Activated naive CD4-positive, alpha-beta T cell treated with anti-CD3 and anti-CD28 coated beads, Interleukin-2, amount 10 ng/mL, durations not matched to agents 7 days and 5 days (primary cell): ENCODE measurements at places on chromosomes 5 and 9.

GRCh38 chr5:168227973-168228615, 63.4 kb upstream of the WWC1 start:
- H3K27ac ChIP-seq: peak overlapping the region; percentile 68
- no peaks in the 10 kb centered on the region for H3K36me3 ChIP-seq
- H3K4me3 ChIP-seq: peak overlapping the region; percentile 22
- peak; percentile 55 for DNase-seq
- H3K27me3 ChIP-seq: peaks cover 14% of the 10 kb centered on the region

DNA sequence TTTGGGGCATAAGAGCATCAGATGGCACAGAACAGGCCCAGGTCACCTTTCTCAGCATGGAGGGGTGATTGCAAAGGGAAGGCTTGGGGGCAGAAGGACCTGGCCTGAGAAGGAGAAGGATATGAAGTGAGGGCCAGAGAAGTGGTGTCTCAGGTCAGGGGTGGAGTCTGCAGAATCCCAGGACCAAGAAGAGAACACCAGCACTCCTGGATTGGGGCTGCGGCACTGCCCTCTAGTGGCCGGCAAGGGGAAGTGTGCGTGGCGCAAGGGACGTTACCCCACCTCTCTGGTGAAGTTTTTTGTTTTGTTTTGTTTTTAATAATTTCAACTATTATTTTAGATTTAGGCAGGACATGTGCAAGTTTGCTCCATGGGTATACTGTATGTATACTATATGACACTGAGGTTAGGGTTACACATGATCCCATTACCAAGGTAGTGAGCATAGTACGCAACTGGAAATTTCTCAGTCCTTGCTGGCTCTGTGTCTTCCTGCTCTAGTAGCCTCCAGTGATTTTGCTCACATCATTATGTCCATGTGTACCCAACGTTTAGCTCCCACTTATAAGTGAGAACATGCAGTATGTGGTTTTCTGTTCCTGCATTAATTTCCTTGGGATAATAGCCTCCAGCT, 1548.6 kb downstream of the EFNA5 start:
- DNase-seq: peak; percentile 23
- H3K27ac ChIP-seq: no peak overlapping the region
- no peaks in the 10 kb centered on the region for H3K36me3 ChIP-seq

DNA sequence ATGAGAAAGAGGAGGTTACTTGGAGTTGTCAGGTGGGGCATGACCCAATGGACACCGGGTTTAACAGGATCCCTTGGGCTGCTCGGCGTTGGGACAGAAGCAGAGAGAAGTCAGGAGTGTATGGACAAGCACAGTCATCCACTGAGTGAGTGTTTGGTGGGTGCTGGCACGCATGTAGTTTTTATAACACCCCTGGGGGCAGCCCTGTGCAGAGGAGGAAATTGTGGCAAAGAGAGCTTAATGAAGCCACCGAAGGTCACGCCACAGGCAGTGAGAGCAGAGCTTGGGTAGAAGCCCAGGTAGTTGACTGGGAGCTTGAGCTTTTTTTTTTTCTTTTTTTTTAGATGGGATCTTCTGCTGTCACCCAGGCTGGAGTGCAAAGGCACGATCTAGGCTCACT, 43.2 kb upstream of the IER5L start:
- H3K36me3 ChIP-seq: no peaks in the 10 kb centered on the region
- no peak overlapping the region for H3K27ac ChIP-seq
- H3K4me1 ChIP-seq: peaks cover 47% of the 10 kb centered on the region
- H3K27me3 ChIP-seq: peaks cover 22% of the 10 kb centered on the region

- H3K36me3 ChIP-seq: peaks cover 2% of the 10 kb centered on the region
- H3K27me3 ChIP-seq: peaks cover 13% of the 10 kb centered on the region
- DNase-seq: no peak
Observed at GRCh38 chr5:76312783-76313182, 90.3 kb upstream of the IQGAP2 start.

DNA sequence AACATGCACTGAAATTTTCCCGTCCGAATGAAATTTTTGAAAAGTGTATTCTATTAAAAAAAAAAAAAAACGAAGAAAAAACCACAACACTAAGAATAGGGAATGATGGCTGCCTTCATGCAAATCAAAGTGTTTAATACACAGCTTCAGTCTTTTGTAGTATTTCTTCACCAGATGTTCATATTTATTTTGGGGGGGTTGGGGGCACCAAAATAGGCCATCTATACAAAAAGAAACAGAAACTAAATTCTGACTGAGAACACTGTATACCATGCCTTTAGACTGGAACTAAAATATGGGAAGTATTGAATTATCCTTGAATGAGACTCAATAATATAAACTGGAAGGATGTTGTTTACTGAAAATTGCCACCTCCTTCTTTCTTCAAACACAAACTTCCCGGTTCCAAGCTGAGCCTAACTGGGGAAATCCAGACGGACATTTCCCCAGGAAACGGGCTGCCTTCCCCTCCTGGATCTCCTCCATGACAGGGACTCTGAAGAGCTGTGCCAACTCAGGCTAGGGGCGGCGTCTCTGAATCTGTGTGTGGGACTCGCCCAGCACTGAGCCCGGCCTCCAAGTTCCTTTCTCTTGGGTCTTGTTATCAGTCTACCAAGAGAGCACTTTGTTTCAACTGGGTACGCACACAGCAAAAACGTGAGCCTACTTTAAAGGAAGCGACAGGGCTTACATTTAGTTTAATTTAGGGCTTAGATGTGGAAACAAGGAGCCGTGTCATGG, 511.3 kb upstream of the ADAMTS16 start:
- DNase-seq: no peak
- no peak overlapping the region for H3K27ac ChIP-seq
- H3K36me3 ChIP-seq: no peaks in the 10 kb centered on the region
- H3K4me1 ChIP-seq: no peaks in the 10 kb centered on the region
- no peaks in the 10 kb centered on the region for H3K27me3 ChIP-seq
- no peak overlapping the region for H3K4me3 ChIP-seq

DNA sequence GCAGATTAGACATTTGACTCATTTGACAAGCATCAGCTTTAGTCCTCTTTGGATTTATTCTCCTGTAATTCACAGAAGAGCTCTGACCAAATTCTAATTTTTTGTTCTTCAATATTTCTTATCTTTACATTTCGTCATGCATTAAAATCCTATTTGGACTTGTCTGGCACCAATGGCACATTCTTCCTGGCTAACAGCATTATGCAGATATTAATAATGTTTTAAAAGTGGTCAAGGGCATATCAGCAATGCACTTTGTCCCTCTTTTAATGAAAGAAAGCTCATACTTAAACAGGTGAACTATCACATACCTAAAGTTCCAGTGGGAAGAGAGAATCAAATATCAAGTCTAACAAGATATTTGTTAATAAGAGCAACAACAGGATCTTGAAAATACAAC, 270.4 kb downstream of the ARL15 start:
- H3K27me3 ChIP-seq: no peaks in the 10 kb centered on the region
- H3K4me3 ChIP-seq: no peak overlapping the region
- H3K27ac ChIP-seq: no peak overlapping the region
- H3K36me3 ChIP-seq: no peaks in the 10 kb centered on the region
- H3K4me1 ChIP-seq: no peaks in the 10 kb centered on the region
- no peak for DNase-seq

GRCh38 chr5:140953234-140953633, 13.0 kb upstream of the PCDHAC2 start:
- no peak overlapping the region for H3K27ac ChIP-seq
- DNase-seq: no peak
- H3K4me3 ChIP-seq: no peak overlapping the region
- H3K36me3 ChIP-seq: no peaks in the 10 kb centered on the region

GRCh38 chr5:141574122-141574510, 44.7 kb downstream of the DIAPH1 start:
- no peak overlapping the region for H3K4me3 ChIP-seq
- no peaks in the 10 kb centered on the region for H3K27me3 ChIP-seq
- peaks cover 72% of the 10 kb centered on the region for H3K36me3 ChIP-seq
- no peak overlapping the region for H3K27ac ChIP-seq
- H3K4me1 ChIP-seq: no peaks in the 10 kb centered on the region

DNA sequence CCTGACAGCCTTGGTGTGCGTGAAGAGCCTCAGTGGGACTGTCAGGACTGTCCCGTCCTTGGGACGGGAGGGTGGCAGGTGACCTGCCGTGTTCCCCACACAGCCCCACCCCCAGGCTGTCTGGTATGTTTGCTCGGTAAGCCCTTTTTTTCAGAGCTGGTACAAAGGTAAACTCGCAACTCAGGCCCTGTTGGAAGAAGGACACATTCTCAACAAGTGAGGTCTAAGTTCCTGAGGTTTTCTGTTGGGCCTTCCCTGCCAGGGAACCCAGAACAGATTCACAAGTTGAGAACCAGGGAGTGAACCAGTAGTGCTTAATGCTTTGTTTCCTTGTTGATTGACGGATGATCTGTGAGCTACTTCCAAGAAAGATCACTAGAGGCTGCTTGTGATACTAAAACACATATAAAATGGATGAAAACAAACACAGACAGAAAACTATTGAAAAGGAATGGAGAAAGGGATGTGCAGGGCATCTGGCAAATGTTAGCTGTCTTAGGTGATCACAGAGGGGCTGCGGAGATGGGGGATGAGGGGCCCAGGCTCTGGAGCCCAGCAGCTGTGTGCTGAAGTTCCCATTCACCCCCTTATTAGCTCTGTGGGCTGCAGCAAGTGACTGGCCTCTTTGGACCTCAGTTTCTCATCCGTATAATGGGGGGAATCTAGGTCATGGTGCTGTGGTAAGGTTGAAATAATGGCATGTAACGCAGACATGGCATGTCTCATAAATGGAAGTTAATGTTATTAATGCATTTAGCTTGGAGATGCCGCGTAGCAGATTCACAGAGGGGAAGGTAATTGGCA, 2.7 kb downstream of the NDST1 start:
- H3K36me3 ChIP-seq: no peaks in the 10 kb centered on the region
- H3K27ac ChIP-seq: no peak overlapping the region
- no peaks in the 10 kb centered on the region for H3K27me3 ChIP-seq
